ENCODE measurements at places on chromosomes 6 and 20.
A peak's percentile ranks its signal among the peaks of the same experiment; 100 is the strongest.

GRCh38 chr6:156846845-156847599 lies 69.8 kb downstream of the ARID1B start:
- DNase-seq = no peak

- no peak for DNase-seq
Measured at GRCh38 chr6:31740397-31741223, 805 bp downstream of the MSH5 start.

DNA sequence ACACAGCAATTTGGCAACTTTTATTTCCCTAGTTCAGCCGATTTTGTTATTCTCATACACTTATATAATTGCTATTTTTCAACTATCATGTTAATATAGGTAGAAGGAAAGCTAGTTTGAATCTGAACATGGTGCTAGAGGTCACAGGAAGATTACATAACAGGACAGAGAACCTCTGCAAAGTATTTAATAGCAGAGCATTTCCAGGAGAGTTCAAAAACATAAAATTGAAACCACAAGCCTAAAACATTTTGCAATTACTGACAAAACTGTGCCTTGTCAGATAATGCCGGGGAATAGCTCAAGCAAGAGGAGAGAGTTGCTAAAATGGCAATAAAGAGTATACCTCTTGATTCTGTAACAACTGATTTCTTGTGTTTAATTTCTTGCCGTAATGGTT lies 70.8 kb downstream of the TFAP2B start:
- no peak for DNase-seq

DNA sequence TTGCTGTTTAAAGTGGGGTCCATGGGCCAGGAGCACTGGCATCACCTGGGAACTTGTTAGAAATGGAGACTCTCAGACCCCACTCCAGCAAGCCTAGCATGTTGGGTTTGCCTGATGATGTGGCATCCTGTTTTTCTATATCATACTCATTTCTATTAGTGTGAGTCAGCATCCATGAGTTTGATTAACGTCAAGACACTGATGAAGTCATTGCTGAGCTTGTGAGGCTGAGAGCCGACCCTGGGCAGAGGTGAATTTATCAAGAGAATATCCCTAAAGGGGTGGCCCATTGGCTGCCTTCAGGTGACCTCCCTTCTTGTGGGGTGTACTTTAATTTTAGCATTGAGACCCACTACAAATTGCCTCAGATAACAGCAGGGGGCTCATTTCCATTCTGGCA lies 43.4 kb upstream of the RNF144B start:
- DNase-seq = no peak

DNA sequence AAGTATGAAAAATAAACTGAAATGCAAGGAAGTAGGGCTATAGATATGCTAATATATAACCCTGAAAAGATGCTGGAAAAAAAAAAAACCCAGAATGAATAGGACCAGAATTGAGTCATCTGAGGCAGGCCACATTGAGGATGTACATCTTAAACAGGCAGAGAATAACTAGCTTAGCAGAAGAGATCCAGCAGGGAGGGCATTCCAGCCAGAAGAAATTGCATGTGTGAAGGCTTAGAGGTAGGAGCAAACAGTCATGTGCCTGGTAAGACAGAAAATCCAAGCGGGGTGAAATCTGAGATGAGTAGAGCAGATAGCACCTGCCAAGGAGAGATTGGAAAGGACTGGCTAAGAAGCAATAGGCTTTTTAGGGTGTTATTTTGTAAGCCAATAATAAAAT lies 2.6 kb downstream of the COL19A1 start:
- DNase-seq = peak; percentile 52

DNA sequence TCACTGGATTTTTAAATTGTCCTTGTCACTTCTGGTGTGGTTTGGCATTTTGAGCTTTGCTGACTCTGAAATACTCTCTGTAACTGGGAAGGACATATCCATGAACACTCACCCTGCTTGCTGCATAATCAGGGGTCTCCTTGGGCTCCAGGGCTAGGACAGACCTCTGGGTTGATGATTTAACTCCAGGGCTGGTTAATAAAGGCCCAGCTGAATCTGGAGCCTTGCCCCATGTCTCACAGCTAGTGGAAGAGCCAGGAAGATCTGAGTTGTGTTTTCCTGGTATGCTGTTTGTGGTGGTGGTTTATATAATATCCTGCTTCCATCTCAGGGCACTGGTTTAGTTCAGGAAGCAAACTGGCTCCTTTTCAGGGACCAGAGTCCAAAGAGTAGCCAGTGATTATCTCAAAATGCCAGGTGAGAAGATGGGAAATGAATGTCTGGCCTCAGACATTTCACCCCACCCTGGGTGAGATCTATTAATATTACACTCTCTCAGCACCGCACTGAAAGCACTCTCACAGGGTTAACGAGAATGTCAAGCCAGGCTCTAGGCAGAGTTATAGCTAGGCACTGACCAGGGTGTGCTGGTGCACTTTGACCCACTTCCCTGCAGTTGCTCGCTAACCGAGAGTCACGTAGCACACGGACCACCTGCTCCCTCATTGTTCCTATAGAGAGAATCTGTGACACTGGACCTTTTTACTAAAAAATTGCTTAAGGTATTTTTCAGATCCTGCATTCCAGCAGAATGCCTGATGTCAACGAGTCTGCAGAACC lies 90.1 kb upstream of the SLC22A16 start:
- no peak for DNase-seq

Measured in NCI-H446 treated with DMSO at 0.1 percent for 48 hours (cell line).